ENCODE measurements at places on chromosomes 12 and 14.

GRCh38 chr14:32738206-32738871 is 200.3 kb upstream of the NPAS3 start:
- peak; percentile 90 for DNase-seq

GRCh38 chr12:2689879-2690278 is 104.9 kb upstream of the FKBP4 start:
- no peak for DNase-seq

GRCh38 chr14:91729756-91730155 is 2.1 kb downstream of the CATSPERB start:
- DNase-seq: no peak

DNA sequence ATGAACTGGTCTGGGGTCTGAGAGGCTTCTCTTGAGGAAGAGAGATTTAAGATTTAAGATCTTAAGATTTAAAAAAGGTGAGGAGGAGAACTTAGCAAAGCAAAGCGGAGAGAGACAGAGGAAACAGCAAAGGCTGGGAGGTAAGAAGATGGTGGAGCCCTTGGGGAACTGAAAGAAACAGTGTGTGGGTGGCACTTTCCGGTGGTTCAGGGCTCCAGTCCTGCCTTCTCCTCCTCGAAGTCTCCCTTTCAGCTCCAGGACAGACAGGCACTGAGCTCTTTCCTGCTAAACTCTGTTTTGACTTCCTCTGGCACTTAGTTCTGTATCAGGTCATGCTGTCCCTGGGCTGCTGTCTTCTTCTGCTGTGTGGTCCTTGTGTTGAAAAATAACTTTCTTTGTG is 298.7 kb upstream of the SRRM4 start:
- DNase-seq: no peak

GRCh38 chr14:22143363-22143762 is 445.7 kb downstream of the DAD1 start:
- DNase-seq: no peak

GRCh38 chr12:107296681-107297089 is 203.3 kb upstream of the CRY1 start:
- DNase-seq: no peak

DNA sequence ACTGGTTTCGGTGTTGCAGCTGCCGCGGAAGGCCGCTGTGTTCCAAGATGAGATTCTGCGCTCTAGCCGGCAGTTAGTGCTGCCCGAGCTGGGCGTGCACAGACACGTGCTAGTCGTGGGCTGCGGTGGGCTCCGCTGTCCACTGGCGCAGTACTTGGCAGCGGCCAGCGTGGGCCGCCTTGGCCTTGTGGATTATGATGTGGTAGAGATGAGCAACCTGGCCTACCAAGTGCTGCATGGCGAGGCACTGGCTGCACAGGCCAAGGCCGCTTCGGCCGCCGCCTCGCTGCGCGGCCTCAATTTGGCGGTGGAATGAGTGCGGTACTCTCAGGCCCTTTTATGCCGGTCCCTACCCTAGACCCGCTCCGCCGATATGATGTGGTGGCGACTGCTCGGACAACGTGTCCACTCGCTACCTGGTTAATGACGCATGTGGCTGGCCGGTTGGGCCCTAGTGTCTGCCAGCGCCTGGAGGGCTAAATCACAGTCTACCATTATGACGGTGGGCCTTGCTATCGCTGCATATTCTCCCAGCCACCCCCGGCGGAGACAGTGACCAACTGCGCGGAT is 102.2 kb downstream of the SNAPC1 start:
- DNase-seq: no peak

GRCh38 chr12:74317078-74317601 is 220.5 kb upstream of the ATXN7L3B start:
- DNase-seq: peak; percentile 3

DNA sequence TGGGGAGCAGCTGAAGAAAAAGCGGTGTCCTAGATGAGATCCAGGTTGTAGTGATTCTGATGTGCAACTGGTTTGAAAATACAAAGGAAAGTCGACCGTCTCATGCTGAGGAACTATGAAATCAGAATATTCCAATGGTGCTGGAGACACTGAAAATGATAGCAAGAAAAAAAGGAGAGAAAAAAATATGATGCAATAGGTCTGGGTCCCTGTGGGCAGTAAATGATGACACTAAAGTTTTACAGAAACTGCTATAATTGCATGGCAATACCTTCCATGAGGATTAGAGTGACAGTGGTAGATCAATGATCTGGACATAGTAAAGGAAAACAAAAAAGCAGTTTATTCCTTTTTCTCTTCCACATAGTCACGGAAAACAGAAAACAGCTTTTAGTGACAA is 2.3 kb downstream of the PYM1 start:
- DNase-seq: no peak

DNA sequence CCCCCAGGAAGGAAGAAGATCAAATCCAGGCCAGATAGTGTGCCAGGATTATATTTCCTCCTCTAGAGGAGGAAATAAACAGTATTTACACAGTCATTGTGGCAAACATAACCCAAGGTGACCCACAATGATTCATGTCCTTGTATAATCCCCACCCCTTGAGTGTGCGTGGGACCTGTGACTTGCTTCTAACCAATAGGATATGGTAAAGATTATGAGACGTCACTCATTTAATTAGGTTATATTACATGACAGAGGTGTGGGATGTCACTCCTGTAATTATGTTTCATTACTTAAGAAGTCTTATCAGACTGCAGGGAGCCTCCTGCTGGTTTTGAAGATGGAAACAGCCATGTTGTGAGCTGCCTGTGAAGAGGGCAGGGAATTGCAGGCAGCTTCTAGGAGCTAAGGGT is 12.2 kb upstream of the CATSPERB start:
- DNase-seq: no peak

- DNase-seq: no peak
These were observed 57.2 kb upstream of the USP44 start for GRCh38 chr12:95608252-95609033.

DNA sequence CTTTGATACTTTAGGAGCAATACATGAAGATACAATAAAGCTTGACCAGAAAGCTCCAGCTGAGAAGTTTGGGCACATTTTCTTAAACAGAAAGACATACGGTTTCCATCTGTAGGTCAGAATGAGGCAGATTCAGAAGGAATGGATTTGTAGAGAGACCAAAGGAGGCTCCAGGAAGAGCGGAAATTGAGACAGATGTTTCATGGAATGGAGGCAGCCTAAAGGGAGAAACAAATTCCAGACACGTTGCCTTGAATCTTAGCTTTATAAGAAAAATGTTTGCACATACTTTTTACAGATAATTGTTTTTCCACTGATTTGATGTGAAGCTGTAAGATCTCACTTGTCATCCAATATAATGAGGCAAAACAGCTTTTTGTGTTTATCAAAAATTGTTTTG is 24.8 kb downstream of the EPYC start:
- no peak for DNase-seq

- DNase-seq: no peak
These were observed 202.1 kb downstream of the NOVA1 start for GRCh38 chr14:26395726-26396125.

DNA sequence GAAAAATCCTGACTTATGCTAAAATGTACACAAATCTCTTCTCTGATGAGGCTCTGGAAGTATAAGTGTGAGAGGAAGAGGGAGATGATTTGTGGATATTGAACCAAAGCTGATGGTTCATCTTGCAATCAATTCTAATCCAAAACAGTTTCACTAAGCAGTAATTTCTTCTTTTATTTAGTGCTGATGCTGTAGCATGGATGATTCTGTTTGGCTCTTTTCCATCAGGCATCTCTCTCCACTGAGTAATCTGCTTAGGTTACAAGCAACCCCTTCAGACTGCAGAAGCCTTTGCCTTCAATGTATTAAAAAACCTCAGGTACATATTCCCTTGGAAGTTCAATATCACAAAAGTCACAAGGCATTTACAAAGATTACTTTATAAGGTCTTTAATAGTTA is 159.1 kb upstream of the CCDC198 start:
- no peak for DNase-seq

- no peak for DNase-seq
These were observed 55.3 kb downstream of the TNFAIP2 start for GRCh38 chr14:103178521-103178920.

DNA sequence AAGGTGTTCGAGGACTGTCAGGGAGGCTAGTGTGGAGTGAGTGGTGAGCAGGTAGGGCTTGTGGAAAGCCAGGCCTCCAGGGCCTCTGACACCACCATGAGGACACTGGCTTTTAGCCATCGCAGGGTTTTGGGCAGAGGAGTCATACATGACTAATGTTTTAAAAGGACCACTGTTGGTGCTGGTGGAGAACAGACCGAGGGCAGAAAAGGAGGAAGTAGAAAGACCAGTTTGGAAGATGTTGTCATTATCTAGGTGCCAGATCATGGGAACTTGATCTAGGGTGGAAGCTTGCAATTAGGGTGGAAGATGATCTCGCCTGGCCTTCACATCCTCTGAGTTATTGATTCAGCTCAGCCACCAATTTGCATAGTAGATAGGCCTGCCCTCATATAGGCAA is 144.2 kb downstream of the C12orf75 start:
- DNase-seq: no peak

DNA sequence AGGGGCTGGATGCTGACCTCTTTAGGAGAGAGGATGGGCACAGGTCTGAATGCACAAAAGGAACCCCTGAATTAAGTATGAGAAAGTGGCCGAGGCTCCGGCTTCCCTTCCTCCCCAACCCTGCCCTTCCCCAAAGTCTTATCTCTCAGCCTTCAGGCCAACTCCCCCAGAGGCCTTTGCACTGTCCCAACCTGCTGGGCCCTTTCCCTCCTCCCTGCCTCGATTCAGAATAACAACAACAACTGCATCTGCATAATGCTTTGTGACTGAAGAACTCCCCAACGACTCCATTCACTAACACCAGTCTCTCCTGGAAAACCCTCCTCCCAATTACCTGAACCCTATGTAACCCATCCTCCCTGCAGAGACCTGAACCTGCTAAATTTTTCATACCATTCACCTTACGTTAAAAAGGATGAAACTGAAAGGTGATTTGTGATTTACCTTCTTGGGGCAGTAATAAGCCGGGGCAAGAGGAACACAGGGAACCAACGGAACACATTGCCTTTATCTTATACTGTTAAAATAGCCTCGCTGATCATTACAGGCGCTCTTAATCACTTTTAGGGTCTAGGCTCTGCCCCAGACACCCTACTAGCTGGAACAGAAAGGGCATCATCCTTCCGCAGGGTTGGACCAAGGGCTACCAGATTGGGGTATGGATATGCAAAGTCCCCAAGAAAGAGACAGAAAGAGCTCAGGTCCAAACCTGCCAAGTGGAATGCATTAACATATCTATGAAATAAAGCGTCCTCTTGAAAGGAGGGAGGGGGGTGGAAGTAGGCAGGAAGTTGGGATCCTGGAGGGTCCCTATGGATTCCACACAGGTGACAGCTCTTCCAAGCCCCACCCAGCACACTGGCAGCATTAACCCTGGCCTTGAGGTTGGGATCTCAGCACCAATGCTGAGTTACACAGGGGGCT is 24.2 kb upstream of the FOXN3 start:
- no peak for DNase-seq

Data from DMS79 treated with DMSO at 0.1 percent for 48 hours (cell line).